ENCODE measurements at places on chromosomes 4 and X.

GRCh38 chrX:73206366-73206765 is 8.3 kb downstream of the NAP1L2 start:
- DNase-seq: no peak

- DNase-seq: no peak
These were observed 21.7 kb upstream of the CSN1S1 start for GRCh38 chr4:69909195-69909594.

- no peak for DNase-seq
These were observed 69.0 kb upstream of the HDAC8 start for GRCh38 chrX:72641611-72642010.

GRCh38 chr4:151673908-151674520 is 86.8 kb downstream of the GATB start:
- no peak for DNase-seq

GRCh38 chr4:95256108-95256835 is 292.5 kb downstream of the UNC5C start:
- no peak for DNase-seq

DNA sequence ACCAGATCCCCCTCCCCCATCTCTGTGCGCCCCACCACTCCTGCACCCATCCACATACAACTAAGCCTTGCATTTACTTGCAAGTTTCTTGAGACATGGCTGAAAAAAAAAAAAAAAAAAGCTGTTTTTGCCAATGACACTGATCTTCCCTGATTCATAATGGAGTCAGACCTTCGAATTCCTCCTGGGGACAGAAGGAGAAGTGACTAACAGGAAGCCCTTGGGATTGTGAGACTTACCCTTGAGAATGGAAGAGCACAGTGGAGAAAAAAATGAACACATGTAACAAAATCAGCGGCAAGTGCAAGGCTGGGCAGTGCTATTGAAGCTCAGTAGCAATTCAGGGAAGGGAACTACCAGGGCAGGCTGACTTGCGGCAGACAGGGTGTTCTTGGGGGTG is 288.4 kb downstream of the BCOR start:
- no peak for DNase-seq

GRCh38 chr4:168082379-168082778 is 10.0 kb upstream of the ANXA10 start:
- no peak for DNase-seq
